ENCODE measurements at places on chromosomes 1 and 21.

GRCh38 chr1:214636436-214636835 lies 33.4 kb downstream of the CENPF start:
- no peak for DNase-seq

DNA sequence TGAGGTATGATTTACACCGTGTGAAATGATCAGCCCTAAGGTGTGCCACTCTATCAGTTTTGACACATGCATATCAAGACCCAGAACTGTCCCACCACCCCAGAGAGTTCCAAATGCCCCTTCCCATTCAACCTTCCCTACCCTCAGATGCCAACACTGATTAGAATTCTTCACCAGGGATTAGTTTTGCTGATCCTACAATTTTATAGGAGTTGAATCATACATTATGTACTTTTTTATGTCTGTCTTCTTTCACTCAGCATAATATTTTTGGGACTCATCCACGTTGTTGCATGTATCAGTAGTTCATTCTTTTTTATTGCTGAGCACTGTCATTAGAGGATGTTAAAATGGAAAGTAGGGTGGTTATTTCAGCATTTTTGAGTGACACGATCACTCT lies 178.3 kb downstream of the ZSCAN20 start:
- no peak for DNase-seq

DNA sequence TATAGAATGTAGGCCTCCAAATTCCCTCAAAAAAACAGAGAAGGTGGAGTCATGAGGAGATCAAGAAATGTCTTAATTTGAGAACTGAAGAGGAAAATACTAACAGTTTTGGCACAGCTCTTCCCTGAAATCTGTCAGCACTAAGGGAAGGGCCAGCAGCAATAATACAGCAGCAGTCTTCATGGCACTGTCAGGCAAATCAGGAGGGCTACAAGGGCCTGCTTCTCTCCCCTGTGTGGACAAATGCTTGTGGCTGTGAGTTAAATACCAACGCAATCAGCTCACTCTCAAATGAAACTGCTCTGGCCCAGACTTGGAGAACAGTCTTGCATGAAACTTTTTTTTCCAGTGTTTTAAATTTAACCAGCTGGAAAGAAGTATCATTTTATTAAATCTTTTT lies 20.5 kb upstream of the CNN3 start:
- DNase-seq = no peak

- no peak for DNase-seq
Observed at GRCh38 chr1:20029178-20029912, 40.6 kb upstream of the PLA2G5 start.

- no peak for DNase-seq
Observed at GRCh38 chr21:14956807-14957206, 108.0 kb downstream of the NRIP1 start.

GRCh38 chr1:69913977-69914376 lies 291.4 kb downstream of the LRRC40 start:
- no peak for DNase-seq

DNA sequence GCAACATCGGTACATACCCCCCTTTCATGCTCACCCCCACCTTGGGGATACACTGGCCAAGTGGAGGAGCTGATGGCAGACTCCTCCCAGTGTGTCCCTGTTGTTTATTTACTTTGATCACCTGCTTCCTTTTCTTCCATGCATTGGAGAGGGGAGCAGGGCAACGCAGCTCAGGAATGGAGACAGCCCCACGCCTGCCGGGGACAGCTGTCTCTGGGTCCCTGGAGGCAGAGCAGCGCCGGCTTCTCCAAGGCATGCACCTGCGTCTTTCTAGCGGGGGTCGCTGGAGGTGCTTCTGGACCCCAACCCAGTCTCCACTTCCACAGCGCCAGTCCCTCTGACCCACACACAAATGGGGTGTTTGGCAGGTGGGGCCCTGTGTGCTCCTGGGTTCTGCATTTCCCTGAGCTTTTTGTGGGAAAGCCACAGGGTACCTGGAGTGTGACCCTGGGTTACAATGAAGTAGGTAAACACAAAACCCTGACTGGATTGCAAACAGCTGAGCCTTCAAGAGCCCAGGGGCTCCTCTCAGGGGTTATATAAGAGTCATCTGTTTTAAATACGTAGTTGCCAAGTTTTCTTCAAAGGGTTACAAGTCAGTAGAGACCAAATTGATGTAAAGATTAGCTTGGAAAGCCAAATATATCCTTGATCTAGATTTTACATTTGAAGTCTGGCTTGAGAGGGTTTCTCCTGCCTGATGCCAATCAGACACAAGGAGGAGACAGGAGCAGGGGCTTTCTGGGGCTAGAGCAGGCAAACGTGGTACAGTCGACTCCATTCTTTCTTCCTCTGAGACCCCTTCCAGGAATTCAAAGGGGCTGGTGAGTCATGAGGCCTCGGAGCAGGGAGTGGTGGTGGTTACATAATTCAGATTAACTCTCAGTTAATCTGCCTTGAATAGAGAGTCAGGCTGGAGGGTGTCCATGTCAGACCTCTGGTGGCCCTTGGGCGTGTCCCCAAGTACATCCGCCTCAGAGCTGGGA lies 4.5 kb downstream of the AJAP1 start:
- DNase-seq = no peak

DNA sequence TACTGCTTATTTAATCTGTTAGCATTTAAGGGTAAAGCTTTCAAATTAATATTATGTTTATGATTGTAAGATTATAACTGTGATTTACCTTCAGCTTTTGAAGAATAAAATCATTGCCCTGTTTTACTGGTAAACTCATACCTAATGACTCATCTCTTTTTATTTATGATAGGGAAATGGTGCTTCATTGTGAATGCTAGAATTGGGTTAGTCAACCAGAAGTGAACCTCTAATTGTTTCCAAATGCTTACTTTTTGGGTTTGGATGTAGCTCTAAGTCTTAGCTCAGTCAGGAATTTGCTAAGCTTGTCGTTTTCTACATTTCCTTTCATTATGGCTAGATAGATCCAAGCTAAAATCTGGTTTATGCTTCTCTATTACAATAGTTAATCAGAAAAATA lies 59.4 kb downstream of the SLC30A7 start:
- DNase-seq = no peak

DNA sequence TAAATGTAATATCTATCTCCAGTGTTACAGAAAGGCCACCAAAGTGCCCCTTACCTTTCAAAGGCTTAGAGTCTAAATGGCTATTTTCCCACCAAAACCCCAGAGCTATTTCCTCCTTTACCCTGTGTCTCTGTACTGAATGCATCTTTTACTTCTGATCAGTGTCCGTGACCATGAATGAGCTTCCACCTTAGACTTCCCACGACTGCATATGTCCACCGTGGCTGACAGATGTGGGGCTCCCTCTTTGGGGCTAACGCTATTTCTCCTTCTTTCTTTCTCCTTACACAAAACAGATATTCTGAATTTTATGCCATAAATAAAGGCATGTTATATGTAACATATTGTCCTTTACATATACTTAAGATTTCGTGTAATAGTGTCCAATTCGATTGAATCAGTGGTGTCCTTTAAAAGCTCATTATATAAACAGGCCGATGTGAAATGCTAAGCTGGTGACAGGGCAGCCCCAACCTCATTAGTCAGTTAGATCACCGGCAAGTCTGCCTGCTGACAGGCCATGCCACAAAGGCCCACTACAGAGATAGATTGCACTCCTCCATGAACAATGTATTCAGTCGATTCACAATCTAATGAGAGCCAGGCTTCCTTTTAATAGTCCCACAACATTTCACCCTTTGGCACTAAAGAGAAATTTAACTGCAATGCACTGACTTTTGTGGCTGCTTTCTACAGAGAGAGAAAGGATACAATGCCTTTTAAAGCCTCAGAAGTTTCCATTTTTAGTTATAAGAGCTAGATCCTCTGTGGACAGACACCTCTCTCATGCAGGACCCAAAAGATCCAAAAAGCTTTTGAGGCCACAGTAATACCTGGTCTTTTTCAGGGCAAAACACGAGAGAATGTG lies 297.9 kb downstream of the PCP4 start:
- DNase-seq = no peak

DNA sequence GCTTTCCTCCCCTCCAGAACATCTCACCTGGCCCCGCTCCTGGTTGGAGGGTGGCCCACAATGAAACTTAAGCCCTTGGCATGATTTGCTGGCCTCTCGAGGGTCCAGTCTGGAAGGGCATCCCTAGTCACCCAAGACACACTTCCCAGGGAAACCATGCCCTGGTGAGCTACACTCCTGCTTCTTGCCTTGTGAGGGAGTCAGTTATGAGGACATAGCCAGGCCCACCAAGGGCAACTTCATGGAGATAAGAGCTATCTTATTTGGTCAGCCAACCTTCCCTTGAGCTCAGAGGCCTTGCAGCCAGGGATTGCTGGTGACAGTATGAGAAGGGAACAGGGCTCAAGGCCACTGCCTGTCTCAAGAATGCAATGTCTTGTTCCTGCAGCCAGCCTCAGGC lies 9.7 kb downstream of the TNR start:
- DNase-seq = no peak

DNA sequence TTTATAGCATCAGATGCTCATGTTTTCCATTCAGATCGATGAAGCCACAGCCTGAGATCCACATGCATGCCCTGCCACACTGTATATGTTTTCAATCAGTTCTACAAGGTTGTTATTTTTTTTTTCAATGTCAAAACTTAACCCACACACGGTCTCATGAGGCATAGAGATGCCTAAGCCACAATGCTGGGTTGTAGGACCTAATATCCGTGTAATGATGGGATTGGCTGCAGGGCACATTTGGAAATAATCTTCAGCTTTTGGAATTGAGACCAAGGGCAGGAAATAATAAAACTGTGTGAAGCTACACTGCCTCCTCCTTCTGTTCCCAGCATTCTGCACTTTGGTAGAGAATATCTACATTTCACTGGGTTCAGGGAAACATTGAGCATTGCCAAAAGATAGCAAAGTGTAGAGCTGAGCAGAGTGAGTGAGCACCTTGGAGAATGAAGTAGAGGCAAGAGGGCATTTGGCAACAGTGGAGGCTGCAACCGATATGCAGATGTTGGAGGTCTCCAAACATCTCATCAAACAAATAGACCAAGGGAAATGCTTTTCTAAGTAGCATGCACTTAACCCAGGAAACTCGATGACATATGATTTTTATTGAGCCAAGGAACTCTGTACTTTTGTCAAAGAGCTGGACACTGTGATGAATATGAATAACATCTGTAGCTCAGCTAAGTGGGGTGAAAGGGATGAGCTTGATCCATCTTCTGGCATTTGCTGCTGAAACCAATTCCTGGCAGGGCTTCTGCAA lies 176.7 kb downstream of the LYPLAL1 start:
- no peak for DNase-seq

GRCh38 chr1:104406728-104407127 lies 657.0 kb downstream of the AMY1C start:
- DNase-seq = no peak

- no peak for DNase-seq
Observed at GRCh38 chr1:59804301-59804700, 10.4 kb upstream of the HOOK1 start.

DNA sequence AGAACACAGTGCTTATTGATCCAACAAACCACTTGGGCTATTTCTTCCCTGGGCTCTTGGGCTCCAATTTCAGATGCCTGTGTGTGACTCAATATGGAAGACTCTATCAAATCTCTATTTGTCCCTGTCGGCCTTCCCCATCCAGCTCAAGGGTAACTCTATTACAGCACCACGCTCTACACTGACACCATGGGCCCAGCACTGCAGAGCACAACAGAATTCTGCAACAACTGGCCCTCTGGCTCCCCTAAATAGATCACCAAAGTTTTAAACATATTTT lies 51.7 kb downstream of the CAPZB start:
- no peak for DNase-seq

DNA sequence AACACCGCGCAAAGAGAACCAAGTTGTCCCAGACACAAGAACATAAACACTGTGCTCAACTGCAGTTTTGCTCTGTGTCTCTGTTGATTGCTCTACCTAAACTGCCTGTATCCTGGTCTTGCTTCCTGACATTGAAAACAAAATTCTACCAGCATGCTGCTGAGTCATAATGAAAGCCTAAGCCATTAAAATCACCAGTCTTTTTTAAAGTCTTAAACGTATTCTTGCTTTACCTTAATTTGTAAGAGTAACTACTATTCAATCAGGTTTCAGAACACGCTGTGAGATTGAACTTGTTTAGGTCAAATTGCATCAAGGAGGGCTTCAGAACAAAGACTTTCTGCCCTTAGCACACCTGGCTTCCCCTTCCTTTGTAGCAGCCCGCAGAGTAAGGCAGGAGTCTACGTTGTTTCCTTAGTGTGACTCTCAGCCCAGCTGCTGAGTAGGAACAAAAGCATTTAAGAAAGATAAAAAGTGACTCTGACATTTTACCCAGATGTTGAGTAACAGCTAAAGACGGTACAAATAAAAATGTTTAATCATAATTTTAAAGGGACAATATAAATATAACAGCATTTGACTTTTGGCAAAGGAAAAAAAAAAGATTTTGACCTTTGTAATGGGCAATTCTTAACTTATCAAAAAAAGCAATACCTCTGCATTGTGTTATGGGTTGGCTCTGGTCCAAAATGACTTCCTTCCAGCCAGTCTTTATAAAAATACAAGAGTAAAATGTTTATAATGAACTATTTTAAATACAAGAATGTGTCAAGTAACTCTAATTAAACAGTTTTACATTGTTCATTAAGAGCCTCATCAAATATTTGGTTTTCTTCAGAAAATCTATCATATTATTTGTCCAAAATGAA lies 186.9 kb upstream of the ADGRL4 start:
- no peak for DNase-seq

DNA sequence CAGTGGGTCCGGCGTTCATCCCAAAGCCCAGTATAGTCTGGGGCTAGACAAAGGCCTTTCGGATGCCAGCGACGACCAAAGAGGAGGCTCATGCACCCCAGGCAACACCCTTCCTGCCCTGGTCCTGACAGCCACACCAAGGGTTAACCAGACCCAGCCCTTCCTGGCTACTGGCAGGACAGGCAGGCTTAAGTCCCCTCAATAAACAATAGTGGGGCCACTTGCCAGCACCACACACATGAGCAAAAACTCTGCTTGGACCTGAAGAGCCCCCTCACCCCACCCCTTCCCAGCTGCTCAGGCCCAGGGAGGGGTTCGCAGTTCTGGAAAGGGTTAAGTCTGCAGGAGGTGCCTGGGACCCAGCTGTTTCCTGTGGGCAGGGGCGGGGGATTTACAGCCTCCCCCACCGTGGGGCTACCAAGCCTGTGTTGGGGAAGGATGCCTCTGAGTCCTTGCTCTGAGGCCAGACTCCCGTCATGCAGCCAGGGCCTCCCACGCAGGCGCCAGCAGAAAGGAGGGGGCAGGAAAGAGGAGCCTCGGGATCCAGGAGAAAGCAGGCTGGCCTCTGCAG lies 18.2 kb downstream of the PHLDA3 start:
- DNase-seq = no peak

All from GM19239 (cell line).